ENCODE measurements at places on chromosomes 7 and 10.
A peak's percentile ranks its signal among the peaks of the same experiment; 100 is the strongest.

GRCh38 chr7:71019706-71020105, 112.2 kb upstream of the GALNT17 start:
- DNase-seq, result no peak

GRCh38 chr10:69056129-69056528, 31.8 kb upstream of the SRGN start:
- DNase-seq, result no peak

DNA sequence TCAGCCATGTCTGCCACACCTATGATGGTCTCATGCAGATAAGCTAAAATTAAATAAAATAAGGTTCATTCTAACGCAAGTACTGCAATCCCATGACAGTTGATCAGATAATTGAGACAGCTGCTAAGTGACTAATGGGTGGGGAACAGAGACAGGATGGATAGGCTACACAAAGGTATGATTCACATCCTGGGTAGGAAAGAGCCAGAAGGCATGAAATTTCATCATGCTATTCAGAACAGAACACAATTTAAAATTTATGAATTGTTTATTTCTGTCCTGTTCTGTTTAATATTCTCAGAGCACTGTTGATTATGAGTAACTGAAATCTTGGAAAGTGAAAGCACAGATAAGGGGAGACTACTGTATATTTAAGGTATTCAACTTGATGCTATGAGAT, 381.8 kb upstream of the SORCS1 start:
- DNase-seq, result no peak

- peak; percentile 93 for DNase-seq
Observed at GRCh38 chr7:6164491-6164890, 107.9 kb downstream of the CYTH3 start.

GRCh38 chr10:44807451-44807850, 103.7 kb upstream of the TMEM72 start:
- no peak for DNase-seq

GRCh38 chr10:6013413-6014192, 36.3 kb upstream of the IL15RA start:
- DNase-seq, result no peak

DNA sequence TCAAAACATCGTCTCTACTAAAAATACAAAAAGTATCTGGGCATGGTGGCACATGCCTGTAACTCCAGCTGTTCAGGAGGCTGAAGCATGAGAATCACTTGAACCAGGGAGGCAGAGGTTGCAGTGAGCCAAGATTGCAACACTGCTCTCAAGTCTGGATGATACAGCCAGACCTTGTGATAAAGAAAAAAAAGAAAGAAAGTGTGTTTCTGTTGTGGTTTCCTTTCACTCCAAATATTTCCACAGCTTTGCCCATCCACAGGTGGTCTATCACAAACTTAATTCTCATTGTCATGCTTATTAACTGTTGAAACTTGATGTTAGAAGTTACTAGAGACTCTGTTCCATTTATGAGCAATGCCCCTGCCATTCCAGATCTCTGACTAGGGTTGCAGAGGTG, 316.0 kb upstream of the SEMA3C start:
- no peak for DNase-seq

GRCh38 chr10:110619514-110620397, 24.4 kb upstream of the RBM20 start:
- no peak for DNase-seq

DNA sequence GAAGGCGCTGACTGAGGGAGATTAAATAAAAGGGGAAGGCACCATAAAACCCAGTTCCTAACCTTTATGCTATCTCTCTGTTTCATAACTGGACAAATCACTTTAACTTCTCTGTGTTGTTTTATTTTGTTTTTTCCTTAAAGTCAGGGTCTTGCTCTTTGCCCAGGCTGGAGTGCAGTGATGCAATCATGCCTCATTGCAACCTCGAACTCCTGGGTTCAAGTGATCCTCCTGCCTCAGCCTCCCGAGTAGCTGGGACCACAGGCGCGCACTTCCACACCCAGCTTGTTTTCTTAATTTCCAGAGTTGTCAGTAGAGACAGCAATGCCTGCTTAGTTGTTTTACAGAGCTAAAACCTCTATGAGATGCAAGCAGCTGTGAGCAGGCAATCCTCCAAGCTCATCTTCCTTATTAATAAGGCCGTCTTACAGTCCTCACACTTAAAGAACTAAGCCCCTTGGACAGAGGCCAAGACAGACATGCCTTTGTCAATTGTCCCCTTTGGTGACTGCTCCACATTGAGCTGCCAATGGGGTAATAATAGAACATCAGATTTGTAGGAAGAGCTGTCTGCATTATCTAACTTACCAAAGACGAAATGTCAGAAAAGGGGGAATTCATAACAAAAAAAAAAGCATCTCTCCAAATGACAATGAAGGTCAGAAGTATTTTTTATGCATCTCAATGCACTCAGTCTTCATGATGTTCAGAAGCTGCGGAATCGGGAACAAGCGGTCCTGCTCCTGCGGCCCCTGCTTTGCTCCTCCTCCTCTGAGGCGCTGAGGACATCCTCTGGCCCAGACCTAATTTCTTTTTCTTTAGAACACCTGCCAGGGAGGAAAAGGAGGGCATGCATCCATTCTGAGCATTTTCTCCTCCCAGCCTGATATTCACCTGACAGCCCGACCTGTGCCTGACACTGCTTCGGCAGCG, 62.7 kb upstream of the RNF32 start:
- DNase-seq, result no peak

DNA sequence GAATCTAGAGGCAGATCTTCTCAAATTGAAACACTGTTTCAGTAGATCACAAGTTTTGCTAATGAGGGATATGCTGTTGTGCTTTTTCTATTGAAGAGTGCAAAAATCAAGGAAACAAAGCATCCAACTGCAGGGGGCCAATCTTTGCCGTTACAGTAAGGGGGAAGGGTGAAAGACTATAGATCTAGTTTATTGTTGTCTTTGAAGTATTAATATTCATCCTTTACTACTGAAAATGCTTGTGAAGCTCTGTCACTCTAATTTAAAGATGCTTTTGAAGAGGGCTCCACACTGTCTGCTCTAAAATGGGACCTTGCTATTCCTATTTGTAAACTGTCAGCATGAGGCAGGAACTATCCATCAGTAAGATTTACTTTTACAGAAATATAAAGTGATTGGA, 110.3 kb downstream of the MBL2 start:
- DNase-seq, result no peak

GRCh38 chr10:102102421-102102820, 17.7 kb downstream of the LDB1 start:
- DNase-seq, result no peak

- DNase-seq, result no peak
Observed at GRCh38 chr10:3118641-3119091, 51.3 kb downstream of the PFKP start.

DNA sequence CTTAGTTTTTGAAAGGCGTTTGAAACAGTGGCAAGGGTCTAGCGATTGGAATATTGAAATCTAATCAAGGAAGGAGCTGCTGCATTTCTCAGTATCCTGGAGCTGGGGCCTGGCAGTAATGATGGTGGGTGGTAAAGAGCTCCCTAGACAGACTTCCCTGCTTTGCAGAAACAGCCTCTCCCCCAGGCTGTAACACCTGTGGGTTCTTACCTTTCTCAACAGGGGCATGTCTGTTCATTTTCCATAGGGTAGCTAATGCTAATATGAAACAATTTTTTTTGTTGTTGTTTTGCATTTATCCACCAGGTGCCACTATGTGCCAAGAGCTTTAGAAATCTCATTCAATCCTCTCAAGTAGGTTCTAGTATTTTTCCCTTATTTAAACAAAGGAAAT, 345.5 kb downstream of the REEP3 start:
- no peak for DNase-seq

DNA sequence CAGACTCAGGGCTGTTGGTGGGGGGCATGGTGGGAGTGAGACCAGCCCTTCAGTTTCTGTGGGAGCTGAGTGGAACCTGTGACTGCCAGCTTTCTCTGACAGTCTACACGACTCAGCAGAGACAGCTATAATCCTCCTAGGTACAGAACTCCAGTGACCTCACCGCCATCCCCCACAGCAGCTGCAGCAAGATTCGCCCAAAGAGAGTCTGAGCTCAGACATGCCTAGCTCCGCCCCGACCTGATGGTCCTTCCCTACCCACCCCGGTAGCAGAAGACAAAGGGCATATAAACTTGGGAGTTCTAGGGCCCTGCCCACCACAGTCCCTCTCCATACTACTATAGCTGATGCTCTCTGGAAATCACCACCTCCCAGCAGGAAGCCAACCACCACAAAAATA, 500.1 kb downstream of the ETV1 start:
- DNase-seq, result no peak

GRCh38 chr7:117091721-117092120, 138.4 kb downstream of the ST7 start:
- DNase-seq, result no peak

DNA sequence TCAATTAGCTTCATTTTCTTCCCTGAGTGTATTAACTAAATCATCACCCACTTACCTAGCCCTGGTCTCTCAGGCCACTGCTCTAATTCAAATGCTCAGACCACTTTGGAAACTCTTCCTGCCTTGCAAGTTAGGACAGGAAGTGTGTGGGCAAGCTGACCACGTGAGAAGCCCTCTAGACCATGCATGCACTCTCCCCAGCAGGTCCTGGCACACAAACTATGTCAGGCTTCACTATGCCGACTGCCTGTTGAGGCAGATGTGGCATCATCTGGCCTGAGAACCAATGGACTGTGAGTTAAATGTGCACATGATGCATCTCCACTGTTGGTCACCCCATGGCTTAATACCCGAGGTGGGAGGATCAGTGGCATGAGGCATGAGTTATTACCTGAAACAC, 439.6 kb downstream of the GRID1 start:
- DNase-seq, result no peak

Measured in H7 (cell line).